ENCODE measurements at places on chromosomes 3 and 15.

DNA sequence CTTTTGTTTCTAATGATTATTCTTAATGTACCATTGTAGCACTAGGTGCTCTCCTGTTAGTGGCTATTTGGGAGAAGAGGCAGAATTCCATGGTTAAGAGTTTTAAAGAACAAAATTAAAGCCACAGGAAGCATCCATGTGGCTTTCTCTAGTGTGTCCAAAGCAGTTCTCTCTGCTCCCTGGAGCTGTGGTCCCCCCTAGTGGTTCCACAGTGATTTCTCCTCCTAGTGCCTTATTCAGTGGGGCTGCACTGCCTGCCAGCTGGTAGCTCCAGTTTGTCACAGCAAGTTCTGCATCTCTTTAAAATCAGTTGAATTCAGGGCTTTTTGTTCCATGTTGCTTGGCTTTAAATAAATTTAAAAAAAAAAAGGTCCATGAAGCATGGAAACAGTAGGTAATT is 39.6 kb upstream of the FAM98B start:
- peak; percentile 12 for DNase-seq

DNA sequence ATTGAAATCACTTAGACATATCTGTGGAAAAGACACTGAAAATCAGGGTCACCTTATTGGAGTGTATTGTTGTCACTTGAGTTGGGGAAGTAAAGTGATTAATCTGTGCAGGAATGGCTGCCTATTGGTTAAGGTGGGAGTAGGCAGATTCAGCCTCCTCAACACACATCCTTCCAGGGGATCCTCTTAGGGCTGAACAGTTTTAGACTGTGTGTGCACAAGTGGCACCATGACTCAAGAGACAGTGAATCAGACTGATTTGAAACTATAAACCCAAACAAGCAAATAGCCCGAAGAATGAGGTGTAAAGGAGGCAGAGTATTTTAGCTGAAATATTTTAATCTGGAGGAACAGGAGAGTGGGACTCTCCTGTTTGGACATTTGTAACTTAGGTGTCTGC is 4.9 kb downstream of the ABHD17C start:
- no peak for DNase-seq

GRCh38 chr3:186515125-186515524 is 29.1 kb downstream of the CRYGS start:
- no peak for DNase-seq

DNA sequence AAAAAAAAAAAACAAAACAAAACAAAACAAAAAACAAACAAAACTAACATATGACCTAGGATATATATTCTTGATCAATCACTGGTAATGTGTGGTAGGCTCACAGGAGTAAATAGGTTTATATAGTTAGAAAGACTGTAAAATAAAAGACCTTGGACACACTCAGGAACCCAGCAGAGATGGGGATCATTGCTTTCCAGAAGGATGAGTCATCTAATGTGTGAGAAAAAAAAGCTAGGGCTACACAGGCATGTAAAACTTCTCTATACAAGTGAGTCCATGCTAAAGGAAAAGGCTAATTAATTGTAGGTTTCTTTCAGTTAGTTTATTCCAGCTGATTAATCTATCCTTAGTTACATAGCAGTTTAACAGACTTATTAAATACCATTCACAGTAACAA is 710.3 kb upstream of the ARPP21 start:
- no peak for DNase-seq

DNA sequence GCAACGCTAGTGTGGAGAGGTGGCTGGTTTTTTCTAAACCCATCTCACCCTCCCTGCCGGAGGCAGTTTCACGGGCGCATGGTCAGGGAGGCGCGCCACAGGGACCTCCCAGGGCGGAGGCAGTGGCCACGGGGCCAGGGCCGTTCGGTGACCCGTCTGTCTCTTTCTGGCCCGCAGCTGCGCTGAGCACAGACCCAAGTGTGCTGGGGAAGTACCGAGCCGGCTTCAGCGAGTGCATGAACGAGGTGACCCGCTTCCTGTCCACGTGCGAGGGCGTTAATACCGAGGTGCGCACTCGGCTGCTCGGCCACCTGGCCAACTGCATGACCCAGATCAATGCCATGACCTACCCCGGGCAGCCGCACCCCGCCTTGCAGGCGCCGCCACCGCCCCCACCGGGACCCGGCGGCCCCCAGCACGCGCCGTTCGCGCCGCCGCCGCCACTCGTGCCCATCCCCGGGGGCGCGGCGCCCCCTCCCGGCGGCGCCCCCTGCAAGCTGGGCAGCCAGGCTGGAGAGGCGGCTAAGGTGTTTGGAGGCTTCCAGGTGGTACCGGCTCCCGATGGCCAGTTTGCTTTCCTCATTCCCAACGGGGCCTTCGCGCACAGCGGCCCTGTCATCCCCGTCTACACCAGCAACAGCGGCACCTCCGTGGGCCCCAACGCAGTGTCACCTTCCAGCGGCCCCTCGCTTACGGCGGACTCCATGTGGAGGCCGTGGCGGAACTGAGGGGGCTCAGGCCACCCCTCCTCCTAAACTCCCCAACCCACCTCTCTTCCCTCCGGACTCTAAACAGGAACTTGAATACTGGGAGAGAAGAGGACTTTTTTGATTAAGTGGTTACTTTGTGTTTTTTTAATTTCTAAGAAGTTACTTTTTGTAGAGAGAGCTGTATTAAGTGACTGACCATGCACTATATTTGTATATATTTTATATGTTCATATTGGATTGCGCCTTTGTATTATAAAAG is 1.8 kb downstream of the HES1 start:
- DNase-seq: no peak

DNA sequence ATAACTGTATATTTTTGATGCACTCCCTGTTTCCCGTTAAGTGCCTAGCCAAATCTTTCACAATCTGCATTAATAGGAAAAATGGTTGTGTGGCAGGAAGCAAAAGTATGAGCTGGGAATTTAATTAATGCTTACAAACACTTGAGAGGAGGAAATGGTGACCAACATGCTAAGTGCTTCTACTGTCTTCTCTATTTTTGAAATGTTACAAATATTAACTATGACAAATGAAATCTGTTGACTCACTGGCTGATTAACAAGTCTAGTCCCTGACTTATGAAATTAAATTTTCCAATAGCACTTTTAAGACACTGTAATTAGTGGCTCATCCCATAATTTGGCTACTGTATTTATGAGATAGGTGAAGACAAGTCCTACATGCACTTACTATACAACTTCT is 446.9 kb upstream of the DPPA4 start:
- no peak for DNase-seq

GRCh38 chr3:194632226-194632808 is 902 bp downstream of the TMEM44 start:
- DNase-seq: no peak

DNA sequence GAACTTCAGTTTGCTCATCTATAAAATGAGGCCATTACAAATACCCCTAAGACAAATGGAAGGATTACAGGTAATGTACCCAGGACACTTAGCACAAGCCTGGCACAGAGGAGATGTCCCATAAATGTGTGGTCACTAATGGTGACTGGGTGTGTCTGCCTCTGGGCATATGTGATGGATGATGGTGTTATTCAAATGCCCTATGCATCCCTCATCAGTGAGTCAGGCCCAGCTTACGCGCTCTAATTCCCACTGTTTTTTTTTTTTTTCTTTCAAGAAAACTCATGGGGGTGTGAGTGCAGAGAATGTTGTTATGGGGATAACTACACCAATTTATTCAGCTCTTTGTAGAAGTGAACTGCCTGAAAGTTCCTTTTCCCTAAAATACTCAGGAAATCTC is 23.6 kb upstream of the KIF23 start:
- DNase-seq: peak; percentile 38

GRCh38 chr3:194961149-194961548 is 275.5 kb downstream of the FAM43A start:
- DNase-seq: no peak

DNA sequence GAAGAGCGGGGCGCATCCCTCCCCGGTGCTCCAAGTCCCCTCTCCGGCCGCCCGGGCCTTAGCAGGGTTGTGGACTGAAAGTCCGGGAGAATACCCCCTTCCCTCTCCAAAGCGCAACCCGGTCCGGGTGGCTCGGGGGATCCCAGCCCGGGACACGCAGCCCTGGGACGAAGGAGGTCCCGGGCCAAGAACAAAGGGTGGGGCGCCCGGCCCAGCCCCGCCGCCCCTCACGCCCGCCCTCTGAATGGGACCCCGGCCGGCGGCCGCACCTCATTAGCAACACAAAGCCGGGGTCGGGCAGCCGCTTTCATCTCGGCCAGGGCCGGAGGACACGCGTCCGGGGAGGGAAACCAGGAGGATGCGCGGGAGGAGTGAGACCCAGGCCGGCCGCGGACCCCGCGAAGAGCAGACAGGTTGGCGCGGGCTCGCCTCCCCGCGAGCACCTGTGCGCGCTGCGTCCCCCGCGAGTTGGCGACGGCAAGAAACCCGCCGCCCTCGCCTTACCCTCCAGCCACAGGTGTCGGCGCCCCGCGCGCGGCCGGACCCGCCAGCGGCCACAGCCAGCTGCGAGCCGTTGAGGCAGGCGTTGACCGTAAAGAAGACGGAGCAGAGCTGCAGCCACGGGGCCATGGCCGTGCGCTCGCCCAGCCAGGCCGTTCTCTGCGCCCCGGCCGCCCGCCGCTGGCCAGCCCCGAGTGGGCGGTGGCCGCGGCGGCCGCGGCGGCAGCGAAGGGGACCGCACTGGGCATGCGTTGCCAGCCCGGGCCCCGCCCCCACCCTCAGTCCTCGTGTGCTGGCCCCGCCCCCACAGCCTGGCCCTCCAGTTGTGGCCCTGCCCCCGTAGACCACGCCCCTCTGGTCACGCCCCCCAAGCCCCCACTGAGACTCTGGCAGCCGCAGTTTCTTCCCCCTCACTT is at the start of gene IL17RD:
TSS of gene IL17RD (minus strand) at position 697 of the 917 bp plus-strand sequence. CDS start at position 630, 67 bp downstream.
- no peak for DNase-seq

DNA sequence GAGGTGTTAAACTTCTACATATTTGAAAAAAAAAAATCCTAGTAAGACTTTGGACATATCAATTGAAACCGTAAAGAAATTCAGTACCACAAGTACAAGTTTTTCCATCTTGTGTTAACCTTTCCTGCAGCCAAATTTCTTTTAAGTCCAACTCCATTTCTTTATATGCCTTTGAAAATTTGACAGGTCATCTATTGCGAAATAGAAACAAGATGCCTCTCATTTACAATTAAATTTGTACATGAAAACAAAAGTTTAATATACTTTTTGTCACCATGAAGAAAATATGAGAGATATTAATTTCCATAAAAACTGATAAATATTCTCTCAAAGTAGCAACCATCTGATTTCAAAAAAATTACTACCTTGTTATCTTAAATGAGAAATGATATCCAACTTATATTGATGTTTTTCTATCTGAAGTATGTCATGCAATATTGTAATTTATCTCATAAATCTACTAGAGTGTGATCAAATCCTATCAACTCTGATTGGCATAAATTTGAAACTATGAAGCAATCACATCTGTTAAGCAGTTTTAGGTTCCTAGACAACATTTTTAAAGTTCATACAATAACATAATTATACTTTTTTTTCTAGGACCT is 68.2 kb downstream of the TBC1D5 start:
- DNase-seq: no peak

GRCh38 chr15:96273317-96274086 is 57.0 kb upstream of the NR2F2 start:
- peak; percentile 92 for DNase-seq

DNA sequence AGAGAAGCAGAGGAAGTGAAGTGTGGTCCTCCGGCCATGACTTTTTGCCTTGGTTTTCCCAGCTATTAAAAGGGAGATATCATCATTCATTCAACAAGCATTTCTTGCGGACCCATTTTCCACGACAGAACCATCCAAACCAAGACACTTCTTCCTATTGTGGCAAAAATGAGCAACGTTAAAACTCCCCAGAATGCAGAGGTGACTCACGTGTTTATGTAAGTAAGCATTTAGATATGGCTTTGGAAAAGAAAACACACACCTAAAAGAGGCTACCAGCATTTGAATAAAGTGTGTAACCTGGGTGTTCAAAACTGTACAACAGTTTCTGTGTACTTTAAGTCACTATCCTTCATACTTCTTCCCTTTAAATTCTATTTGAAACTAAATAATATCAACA is 181.3 kb downstream of the RORA start:
- DNase-seq: no peak

GRCh38 chr3:110062716-110063115 is 725.4 kb upstream of the DPPA4 start:
- no peak for DNase-seq

DNA sequence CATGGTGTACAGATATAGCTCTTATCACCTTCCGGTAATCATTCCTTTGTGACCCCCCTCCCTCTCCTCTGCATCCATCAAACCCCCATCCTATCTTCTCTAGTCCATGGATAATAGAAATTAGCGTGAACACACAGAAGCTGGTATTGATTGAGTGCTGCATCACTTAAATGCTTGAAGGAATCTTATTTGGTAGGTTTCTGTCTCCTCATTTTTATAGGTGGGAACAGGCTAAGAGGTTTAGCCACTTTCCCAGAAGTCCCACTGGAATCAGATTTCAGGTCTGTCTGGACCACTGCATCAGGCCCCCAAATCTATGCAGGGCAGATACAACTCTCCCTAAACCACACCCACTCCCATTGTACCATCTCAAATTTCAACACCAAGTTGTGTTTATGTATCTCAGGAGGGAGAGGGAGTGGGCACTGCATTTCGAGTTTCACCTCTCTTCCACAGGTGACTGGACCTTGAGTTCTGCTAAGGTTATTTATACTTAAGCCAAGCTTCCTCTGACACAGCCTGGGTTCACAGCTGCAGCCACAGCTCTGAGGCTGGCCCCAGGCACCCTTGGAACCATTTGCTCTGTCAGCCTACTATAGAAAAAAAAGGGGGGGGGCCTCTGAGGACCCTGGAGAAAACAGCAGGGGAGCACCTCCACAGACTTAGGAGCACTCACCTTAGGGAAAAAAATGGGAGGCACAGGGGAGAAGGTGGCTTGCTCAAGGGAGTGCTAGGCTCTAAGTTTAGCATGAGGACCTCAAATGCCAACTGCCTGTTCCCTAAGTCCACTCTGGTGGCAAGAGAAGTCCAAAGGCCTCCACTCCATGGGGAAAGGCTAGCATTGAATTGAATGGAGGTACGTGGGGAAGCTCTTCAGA is 2.1 kb upstream of the NMB start:
- no peak for DNase-seq

- DNase-seq: no peak
Measured at GRCh38 chr3:37861620-37862041, at the start of gene CTDSPL. Gene CTDSPL, plus strand, starts transcription at chr3:37861880. Its CDS starts 320 bp downstream, at chr3:37862200.

DNA sequence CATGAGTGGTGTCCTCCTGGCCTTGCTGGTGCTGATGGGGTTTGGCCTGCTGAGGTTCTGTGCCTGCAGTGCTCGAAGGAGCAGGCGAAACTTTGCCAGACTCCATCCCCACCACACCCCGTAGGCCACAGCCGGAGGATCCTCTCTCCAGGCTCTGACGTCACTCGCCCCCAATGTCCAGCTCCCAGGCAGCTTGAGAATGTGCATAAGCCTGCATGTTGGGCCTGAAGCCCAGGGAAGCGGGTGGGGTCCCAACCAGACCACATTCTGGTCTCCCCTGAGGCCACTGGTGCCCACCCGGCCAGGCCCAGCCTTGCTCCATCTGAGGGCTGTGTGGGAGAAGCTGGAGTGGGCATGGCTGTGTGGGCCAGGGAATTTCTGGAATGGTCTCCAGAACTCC is 109.8 kb downstream of the ASB7 start:
- DNase-seq: no peak

DNA sequence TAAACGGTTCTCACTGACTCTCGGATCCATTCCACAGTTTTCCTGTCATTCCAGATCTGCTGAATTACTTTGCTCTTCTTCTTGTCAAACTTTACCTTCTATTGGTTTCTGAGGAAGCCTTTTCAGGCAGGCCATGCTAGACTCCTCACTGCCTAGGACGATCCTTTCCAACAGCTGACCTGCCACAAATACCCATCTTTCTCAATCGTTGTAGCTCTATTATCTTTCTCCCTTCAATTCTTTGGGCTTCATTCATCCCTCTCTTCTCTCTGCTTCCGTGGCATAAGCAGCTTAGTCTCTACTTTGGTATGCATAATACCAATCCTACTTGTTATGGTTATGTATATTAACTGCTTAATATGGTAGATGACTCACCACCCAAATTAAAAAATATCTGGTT is 421.8 kb downstream of the NLGN1 start:
- DNase-seq: no peak

Measured in AG04449 (cell line).